ENCODE measurements at places on chromosomes 7 and 10.

DNA sequence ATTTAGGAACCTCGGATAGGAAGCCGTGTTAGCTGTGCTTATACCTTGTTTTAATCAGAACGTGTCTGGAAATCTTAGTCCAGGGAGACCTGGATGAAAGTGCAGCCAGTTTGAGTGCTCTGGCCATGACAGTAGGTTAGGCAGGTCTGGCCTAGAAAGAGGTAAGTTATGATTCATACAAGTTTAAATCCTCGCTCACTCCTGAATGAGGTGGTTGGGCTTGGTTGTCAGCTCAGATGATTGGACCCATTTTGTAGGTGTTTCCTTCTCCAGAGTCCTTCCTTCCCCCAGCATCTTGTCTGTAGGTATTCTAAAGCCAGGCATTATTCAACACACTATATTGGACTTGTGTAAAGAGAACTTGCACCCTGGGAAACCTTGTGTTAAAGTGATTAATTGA is 561.9 kb upstream of the GALNT17 start:
- DNase-seq, result no peak

DNA sequence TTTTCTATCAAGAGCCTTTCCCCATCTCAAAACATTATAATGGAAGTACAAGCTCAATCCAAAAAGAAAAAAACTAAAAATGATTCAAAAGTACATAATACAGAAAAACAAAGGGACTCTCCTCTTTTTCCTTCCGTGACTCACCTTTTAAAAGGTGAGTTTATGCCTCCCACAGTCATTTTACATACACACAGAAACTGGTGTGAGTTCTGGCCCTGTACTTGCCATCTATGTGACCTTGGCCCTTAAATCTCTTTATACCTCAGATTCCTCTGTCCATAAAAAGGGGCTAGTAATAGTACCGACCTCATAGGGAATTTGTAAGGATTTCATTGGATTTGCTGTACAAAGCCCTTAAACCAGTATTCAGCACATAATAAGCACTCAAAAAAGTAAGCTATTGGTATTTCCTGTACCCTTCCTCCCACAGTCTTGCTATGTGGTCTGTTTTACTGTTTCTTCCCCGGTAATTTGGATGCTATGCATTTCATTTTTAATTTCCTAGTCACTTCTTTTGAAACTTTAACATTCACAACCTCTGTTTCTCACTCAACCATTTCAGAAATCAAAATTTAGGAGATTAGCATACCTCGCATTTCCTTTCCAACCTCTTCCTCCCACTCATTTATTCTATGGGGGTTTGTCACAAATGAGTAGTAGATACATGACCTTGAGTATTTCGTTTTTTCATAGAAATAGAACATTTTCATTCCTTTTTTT is 39.0 kb downstream of the STK17A start:
- DNase-seq, result no peak

DNA sequence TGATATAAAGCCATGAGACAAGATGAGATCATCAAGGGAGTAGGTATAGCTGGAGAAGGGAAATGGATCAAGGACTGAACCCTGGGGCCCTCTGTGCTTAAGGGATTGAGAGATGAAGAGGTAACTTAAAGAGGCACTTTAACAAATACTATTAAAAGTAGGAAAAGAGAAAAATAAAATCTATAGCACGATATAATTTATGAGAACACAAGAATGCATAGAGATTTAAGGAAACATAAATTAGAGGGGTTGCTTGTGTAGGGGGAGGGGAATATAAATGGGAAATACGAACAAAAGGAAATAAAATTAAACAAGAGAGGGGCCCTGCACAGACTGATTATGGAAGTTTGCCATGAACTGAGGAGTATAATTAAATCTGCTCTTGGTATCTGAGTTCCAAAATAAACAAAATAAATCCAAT is 15.6 kb upstream of the LRRC17 start:
- DNase-seq, result no peak

GRCh38 chr7:112546723-112547513 is 66.1 kb downstream of the LSMEM1 start:
- peak; percentile 12 for DNase-seq

- peak; percentile 51 for DNase-seq
Observed at GRCh38 chr7:127897704-127898454, 133.4 kb downstream of the LRRC4 start.

DNA sequence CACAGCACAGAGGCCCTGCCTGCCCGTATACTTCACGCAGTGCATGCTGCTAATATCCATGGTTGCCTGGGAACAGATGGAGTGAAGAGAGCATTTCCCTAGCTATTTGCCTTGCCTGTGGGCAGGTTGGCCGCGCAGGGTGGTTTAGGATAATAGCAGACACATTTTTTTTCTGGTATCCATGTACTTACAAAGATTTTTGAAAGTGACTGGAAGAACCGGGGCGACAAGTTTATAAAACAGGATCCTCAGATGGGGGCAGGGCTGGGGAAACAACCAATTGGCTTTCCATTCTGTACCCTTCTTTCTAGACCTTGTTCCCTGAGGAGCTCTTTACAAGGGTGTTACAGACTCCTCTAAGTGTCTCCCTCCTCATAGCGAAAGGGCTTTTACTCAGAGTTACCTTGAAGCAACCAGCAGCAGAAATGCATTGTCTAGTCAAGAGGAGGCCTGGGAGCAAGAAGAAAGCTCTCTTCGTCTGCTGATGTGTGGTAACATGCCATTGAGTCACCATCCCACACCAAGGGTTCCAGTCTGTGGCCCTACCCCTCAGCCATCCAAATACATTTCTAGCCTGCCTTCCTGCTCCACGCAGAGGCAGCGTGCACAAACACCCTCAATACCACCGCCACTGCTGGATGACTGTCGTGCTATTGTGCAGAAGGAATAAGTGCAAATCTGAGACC is 31.5 kb downstream of the MTURN start:
- peak; percentile 13 for DNase-seq

DNA sequence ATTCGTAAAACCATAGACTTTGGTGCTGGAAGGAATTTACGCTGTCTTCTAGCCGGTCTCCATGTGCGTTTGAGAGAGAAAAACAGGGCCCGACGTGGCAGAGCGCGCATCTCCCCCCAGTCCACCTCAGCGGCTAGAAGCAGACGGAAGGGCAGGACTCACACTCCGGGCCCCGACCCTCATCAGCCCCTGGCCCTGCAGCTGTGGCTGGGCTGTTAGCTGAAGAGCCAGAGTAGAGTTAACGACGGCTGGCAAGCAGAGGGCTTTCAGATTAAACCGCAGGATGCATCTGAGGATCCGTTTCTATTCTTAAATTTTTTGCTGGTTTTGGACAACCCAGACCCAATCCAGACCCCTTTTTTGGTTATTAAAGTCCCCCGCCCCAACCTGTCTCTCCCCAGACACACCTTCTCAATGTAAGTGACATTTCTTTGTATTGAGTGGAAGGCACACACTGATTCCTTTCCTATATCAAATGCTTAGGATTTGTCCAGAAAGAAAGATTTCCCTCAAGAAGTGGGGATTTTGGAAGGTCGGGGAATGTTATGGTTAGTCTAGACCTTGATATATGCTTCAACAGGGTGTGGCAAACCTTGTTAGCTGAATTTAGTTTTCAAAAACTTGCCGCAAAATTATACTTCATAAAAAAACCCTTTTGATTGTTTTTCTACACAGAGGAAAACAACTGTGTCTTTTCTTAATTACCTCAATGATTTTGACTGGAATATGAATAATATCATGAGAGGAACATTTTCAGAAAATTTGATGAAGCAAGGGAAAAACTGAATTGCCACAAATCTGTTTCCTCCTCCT is 1.7 kb upstream of the TBX20 start:
- DNase-seq, result no peak

- DNase-seq, result no peak
Observed at GRCh38 chr7:131945957-131946544, 389.6 kb upstream of the PODXL start.

- DNase-seq, result no peak
Observed at GRCh38 chr7:297611-298374, 7.8 kb downstream of the FOXL3 start.

- DNase-seq, result no peak
Observed at GRCh38 chr10:2584385-2584784, 483.0 kb upstream of the PFKP start.

DNA sequence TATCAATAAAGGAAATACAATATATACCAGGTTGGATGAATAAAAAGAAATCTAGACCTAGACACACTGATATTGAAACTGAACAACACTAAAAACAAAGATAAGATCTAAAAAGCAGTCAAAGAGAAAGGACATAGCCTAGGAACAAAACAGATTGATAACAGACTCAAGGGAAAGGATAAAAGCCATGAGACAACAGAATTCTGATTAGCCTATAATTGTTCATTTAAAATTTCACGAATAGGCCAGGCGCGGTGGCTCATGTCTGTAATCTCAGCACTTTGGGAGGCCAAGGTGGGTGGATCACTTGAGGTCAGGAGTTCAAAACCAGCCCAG is 48.4 kb upstream of the FHIP2A start:
- DNase-seq, result no peak

GRCh38 chr7:36264123-36264801 is 111.2 kb downstream of the EEPD1 start:
- DNase-seq, result peak; percentile 11

DNA sequence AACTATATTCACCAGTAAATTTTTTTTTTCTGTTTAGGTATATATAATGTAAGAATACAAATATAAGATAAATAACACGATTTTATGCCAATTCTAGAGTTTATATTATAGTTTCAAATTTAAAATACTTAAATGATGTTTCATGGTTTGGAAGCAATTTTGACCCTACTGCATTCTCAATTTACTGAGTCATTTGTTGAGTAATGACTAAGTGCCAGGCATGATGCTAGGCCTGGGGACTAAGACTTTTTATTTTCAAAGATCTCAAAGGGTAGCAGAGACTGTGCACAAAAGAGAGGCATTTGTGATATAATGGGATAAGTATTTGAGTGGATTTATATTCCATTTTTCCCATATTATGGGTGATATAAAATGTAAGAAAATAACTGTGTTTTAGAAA is 78.9 kb upstream of the SMIM30 start:
- peak; percentile 85 for DNase-seq

DNA sequence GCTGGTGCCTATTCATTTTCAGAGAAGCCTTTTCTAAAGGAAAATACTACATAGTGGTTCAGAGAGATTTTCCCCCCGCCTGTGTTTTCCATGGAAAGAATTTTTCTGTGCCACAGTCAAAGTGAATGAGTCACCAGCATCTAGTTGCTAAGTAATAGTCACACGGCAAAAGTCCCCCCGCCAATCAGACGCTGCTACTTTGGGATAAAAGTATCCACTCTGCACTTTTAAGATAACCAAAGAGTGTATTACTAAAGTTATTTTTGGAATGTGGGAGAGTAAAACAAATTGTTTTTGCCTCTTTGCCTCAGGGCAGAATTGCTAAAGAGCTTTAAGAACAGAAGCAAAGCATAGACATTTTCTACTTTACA is 23.5 kb downstream of the ABLIM1 start:
- DNase-seq, result peak; percentile 69

GRCh38 chr7:12984117-12984516 is 296.7 kb downstream of the ARL4A start:
- DNase-seq, result no peak

DNA sequence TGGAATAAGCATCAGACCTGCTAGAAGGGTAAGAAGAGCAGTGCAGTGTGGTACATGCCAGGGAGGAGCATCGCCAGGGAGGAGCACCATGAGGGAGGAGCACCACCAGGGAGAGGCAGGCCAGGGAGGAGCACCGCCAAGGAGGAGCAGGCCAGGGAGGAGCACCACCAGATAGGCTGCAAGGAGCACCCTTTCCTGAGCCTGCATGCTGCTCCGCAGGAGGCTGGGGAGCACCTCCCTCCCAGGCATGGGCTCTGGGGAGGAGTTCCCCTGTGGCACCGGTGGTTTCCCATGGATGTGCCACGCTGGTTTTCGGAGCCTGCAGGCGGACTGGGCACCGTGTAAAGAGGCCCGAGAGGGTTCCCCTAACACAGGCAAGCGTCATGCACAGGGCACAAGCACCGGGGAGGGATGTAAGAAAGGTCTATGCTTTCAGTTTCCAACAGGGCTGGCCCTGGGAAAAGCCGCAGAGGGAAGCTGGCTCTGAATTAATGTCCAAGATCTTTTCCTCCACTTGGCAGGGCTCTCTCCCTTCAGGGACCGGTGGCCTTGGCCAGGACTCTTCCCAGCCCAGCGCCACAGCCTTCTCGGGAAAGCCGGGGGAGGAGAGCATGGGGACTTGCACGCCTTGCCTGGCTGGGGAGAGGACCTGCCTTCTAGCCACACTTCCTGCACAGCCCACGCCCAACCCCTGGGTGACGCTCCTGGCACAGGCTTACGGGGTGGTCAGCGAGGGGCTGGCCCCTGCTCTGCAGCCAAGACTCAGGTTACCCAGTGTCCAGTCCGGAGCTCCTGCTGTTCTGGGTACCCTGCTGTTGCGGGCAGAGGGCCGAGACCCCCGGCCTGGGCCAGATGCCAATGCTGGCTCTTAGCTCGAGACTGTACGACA is 11.5 kb upstream of the GPER1 start:
- peak; percentile 26 for DNase-seq

DNA sequence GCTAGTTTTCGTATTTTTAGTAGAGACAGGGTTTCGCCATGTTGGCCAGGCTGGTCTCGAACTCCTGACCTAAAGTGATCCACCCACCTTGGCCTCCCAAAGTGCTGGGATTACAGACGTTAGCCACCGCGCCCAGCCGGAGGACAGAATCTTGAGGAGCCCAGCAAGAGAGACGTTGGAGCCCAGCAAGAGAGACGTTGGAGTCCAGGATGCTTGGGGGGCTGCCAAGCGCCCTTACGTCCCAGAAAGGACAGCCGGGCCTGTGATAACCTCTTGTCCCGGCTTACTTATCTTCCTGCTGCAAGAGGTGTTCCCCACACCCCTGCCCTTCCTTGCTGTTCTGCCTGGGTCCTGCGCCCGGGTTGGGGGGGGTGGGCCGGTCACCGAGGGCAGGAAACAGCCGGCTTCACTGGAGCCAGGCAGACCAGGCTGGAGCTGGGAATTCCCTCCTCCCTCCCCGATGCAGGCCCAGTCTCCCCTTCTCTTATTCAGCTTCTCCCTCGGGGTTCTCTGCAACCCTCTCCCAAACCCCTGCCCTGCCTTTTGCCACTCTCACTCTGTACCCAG is 1.9 kb upstream of the EPHB4 start:
- DNase-seq, result no peak

DNA sequence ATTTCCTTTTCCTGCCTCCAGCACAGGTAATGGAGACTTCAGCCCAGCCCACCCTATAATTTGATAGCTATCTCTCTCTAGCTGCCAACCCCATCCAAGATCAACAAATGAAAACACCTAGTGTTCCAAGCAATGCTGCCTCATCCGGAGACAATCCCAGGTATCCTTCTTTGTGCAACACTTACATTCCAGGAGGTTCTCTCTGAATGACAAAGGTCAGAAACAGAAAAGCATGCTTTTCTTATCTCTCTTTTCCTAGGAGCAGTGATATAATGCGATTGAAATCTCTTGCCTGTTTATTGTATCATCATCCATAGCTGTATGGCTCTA is 699.3 kb downstream of the INHBA start:
- no peak for DNase-seq

GRCh38 chr7:79806161-79806734 is 328.4 kb upstream of the GNAI1 start:
- DNase-seq, result peak; percentile 46

- DNase-seq, result peak; percentile 63
Observed at GRCh38 chr10:100504096-100504495, 15.6 kb downstream of the SEC31B start.

Measured in fibroblast of mammary gland (primary cell).